ENCODE measurements at places on chromosomes 12 and 14. TPM values are rescaled to one million over a fixed set of nuclear protein-coding genes. Genes with fewer than 3 reads are reported as not detected.

DNA sequence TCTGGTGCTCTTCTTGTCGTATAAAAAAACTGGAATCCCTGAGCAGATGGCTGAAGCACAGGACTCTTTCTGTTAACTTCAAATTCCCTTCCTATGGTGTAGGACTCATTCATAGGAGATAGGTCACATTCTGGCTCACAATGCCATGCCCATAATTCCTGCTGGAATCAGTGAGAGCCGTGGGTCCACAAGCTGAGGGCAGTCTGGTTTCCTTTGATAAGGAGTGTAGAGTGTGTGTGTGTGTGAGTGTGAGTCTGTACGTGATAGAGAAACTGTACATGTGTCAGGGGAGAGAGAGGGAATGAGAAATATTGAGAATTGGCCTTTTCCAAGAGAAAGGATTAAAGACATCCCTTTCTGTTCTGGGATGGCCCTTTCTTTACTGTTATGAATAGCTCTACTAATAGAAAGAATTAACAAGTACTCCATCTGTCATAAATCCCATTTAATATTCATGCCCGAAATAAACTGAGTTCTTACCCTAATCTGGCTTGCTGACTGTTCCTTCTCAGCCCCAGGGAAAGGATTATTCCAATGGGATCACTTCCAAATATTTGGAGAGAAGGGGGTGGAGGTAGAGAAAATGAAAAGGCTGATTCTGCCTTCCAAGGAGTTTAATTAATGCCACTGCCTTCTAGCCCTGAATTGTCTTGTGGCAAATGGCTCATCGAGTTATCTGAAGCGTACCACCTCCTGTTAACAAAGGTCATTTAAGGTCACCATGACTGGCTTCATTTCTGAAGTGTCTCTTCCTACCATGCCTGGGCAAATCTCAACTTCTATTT is 79.0 kb downstream of the TMX1 start:
- no peak for DNase-seq

GRCh38 chr12:8493084-8493483 is 20.2 kb upstream of the CLEC4D start:
- no peak for DNase-seq

The CLEC9A gene
- total RNA-seq, result not detected

The AVPR1A gene
- total RNA-seq, result 0.22 TPM
